ENCODE measurements at places on chromosomes 2 and 18.
A peak's percentile ranks its signal among the peaks of the same experiment; 100 is the strongest.

DNA sequence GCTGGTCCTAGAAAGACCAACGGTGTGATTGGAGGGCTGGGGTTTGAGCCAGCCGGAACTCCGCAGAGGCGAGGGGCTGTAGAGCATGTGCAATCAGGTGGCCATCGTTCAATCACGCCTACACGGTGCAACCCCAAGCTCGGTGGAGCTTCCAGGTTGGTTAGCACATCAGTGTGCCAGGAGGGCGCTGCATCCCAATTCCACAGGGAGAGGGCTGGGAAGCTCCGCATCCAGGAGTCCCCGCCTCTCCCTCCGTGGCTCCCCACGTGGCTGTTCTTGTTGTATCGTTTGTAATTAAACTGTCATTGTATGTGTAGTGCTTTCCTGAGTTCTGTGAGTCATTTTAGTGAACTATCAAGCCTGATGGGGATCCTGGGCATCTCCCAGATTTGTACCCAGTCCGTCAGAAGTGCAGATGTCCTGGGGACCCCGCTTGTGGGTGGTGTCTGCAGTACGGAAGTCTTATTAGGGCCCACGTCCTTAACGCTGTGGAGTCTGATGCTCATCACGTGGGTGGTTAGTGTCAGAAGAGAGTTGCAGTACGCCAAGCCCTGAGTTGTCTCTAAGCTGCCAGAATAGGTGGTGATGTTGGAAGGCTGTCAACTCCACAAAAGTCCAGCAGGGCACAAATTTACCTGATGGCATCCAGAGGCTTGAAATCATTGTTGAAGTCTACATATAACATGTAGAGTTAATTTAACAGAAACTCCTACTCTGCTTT, 20.6 kb upstream of the AMMECR1L start:
- no peak for DNase-seq

DNA sequence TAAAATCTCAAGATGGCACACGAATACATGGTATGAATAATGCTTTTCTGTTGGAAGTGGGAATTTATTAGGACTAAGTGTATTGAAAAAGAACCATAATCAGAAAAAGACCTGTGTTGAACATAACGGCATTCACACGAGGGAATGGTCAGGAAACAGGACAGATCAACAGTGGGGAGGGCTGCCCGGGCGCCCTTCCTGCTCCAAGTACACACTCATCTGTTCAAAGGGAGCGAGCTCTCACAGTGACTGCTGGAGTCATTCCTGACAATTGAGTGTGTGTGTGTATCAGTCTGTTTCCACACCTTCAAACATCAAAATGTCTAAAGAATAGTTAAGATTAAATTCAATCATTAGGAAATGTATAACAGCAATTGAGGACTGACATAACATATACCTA, 167.2 kb downstream of the HDAC4 start:
- DNase-seq: no peak

DNA sequence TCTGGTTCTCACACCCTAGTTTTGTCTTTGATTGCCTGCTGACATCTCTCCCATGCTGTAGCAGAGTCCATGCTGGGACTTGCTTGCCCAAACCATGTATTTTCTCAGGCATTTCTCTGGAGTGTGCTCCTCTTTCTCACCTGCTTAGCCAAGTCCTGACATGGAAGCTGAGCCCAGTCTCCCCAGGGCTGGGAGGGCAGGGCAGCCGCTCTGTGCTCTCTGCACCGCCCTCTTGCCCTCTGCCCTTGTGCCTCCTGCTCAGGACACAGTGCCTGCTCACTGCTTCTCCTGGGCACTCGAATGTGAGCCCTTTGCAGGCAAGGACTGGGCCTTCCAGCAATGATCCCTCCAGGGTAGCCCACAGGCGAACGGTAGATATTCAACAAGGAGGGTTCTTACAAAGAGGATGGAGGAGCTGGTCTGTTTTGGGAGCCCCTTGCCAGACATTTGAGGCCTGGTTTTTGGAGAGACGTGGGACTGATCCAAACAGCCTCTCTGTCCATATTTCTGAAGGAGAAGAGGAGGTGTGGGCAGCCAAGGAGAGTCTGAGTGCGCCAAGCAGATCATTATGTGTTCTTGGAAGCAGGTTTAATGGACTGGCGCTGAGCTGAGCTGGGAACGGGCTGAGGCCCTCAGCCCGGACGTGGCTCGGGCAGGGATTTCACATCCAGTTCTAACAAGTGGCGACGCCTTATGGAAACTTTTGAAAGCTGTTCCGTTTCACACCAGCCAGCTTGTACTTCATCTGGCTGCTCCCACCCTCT, 4.0 kb downstream of the SLC14A2 start:
- DNase-seq: no peak

- no peak for DNase-seq
Measured at GRCh38 chr18:44195394-44196140, 485.1 kb upstream of the SETBP1 start.

GRCh38 chr2:223416815-223417610, 185.1 kb downstream of the SCG2 start:
- no peak for DNase-seq

DNA sequence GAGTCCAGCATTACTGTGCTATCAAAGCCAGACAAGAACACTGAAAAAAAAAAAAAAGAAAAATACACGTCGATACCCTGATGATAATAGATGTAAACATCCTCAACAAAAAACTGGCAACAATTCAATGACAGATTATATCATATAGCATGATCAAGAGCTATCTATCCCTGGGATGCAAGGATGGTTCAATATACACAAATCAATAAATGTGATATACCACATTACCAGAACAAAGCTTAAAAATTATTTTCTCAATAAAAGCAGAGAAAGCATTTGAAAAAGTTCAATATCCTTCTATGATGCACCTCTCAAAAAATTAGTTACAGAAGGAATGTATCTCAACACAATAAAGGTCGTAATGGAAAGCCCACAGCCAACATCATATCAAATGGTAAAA, 332.8 kb upstream of the MMADHC start:
- no peak for DNase-seq

DNA sequence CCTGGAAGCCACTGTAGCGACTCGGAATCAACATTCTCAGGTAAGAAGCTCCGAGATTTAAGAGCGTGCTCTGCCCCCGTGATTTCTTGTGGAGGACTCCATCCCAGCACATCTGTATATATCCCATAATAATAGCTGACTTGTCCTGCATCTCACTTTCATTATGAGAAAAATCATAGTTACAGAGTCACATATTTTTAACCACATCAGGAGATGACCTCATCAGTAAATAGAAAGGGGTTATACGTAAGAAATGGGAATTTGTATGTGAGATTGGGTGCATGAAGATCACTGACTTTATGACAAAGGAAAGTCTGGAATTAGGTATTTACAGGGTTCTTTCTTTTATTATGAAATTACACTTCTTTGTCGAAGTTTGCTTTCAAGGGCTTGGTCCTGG, 16.4 kb upstream of the TMEM18 start:
- DNase-seq: no peak

DNA sequence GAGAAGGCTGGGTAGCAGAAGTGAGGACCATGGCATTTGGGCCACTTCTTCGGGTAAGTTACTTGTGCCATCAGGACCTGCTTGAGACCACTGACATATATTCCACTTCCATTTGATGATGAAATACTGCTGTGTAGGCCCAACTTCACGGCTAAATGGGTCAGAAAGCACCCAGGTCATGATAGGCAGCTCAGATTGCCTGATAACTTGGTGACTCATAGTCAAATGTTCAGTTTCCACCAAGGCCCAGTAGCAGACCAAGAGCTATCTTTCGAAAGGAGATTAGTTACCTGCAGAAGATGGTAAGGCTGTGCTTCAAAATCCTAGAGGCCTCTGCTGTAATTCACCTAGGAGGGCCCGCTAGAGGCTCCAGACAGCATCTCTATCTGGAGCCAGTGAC, 31.8 kb upstream of the MEX3C start:
- DNase-seq: no peak

- no peak for DNase-seq
Measured at GRCh38 chr18:10442551-10442971, 11.9 kb upstream of the APCDD1 start.

DNA sequence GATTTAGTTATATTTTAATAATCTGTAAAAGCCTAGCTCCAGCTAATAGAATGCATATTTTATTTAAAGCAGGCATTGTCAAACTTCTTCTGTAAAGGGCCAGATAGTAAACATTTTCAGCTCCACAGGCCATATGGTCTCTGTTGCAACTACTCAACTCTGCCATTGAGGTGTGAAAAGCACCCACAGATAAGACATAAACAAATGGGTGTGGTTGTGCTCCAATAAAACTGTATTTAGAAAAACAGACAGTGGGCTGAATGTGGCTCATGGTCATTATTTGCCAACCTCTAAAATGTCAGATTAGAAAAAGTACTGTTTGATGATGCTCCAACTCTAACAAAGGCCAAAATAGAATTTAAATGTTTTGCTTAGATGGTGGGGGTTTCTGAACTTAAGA, 519.9 kb downstream of the RNF144A start:
- no peak for DNase-seq

DNA sequence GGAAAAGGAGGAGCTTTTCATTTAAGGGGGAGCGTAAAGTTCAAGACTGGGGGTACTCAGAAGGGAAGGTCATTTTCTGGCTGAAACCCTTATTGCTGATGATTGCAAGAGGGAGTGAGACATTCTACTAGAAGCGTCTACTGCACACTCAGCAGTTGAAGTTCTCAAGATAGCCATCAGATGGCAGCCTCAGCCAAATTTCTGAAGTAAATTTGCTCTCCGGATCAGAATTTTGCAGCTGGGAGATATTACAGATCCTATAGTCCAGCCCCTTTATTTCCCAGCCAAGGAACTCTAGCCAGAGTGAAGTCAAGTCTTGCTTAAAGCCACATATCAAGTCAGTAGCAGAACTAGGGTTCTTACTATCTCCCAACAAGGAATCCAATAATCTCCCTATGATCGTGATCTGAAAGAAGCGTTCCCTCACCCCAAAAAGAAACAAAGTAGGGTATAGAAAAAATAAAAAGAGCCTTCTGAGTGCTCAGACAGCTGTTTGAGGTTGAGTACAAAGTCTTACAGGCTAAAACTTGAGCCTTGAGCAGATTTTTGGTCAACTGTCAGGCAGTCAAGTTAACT, 24.0 kb downstream of the RAX start:
- no peak for DNase-seq

GRCh38 chr2:54083021-54083420, 32.4 kb upstream of the ACYP2 start:
- no peak for DNase-seq

- no peak for DNase-seq
Measured at GRCh38 chr2:43073401-43073825, 153.0 kb downstream of the ZFP36L2 start.

DNA sequence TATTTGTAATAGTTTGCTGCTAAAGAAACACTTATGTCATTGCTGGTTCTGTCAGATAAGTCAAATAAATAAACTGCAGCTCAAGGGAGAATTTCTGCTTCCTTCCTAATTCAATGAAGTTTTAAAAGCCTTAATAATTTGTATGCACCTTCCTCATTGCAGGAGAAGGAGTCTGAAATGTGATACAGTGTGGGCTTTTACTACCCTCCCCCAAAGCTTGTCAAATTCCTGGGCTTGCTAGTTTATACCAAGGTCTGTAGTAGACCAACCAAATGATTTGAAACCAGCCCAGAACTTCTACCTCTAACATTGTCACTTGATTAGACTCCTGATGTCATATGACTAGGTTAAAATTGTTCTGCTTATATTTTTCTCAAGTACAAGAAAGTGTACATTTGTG, 131.8 kb downstream of the DTNA start:
- DNase-seq: no peak

DNA sequence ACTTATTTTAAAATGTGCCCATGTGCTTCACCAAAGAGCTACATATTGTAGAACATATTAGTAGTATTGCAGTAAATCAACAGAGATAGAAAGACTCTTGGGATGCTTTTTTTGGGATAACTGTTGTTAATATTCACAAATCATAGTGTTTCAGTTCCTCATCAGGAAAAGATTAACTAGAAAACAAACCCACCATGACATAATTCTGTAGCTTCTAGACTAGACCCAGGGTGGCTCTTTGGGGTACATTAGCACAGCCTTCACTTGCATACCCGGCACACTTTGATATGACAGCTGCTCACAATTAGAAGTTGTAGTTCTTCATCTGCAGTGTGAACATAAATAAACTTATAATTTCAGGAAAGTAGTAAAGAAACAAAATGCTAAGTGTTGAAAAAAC, 154.2 kb downstream of the ATP9B start:
- no peak for DNase-seq

DNA sequence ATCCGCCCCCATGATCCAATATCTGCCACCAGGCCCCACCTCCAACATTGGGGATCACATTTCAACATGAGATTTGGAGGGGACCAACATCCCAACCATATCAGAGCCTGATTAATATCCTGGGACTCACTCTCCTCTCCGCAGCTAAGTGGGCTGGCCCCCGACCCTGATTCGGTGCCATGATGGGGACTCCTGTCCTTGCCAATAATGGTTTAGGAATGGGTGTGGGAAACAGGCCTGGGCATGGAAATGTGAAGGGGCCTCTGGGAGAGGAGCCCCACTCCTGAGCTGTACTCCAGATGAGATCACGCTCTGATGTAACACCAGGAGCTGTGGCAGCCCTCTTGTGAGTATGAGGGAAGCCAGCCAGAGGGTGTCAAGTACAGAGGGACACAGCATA, 77.3 kb upstream of the SMAD7 start:
- DNase-seq: no peak

DNA sequence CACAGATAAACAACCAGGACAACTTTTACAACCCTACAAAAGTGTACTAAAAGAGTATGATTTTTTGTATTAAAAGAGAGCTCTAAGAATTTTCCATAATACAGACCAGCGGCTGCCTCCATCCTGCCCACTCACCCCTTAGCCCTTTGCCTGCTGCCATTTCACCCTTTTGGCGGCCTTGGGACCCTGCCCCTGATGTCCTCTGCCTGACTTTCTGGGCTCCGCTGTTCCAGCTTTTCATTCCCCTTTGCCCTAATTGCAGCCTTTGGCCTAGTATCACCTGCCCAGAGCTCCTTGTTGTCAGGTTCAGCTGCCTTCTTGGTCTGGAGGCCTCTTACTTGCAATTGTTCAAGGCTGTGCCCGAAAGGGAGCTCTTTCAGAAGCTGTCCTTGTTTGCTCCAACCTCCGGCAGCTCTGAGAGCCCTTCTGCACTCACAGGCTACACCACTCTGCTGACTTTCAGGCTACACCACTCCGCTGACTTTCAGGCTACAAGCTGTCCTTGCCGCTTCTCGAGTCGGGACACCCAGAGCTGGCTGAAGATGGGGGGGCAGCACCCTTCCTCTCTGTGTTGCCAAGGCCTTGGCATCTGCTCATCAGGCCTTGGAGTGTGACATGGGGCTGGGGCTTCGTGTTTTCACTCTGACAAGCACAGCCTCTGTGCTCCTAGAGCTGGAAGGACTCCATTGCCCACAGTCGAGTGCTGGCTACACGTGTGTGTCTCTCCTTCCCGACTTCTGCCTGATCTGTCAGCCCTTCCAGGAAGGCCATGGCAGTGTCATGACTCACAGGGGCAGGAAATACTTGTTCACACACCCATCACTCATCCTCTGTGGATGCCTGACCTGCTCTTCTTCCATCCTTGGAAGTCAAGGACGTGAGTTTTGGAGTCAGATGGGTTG, 43.1 kb upstream of the HDAC4 start:
- peak; percentile 45 for DNase-seq

GRCh38 chr2:232013701-232014353, 52.3 kb downstream of the DIS3L2 start:
- no peak for DNase-seq
